Effector CD4-positive, alpha-beta T cell (primary cell): ENCODE measurements at places on chromosomes 13 and 19.

- DNase-seq: no peak
Measured at GRCh38 chr19:33616857-33617256, 4.9 kb upstream of the CHST8 start.

GRCh38 chr13:39406688-39407087, 196.3 kb downstream of the LHFPL6 start:
- DNase-seq: no peak

- DNase-seq: no peak
Measured at GRCh38 chr13:113654175-113654560, 3.8 kb downstream of the ATP4B start.

GRCh38 chr19:53908106-53908934, 758 bp upstream of the CACNG7 start:
- DNase-seq: no peak

DNA sequence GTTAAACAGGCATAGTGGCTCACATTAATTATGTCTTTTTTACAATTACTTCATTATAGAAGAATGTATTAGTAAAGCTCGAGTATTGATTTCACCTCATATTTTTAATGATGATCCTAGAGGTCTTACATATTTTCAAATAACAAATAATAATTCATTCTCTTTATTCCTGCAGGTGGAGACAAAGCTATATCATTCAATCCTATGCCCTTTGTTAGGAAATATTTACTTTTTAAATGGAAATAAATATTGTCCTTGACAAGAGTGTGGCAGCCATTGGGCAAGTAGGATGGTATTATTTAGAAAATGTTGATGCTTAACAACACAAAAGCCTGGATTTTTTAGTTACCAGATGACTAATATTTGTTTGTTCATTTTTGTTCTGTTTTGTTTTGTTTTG, 127.6 kb downstream of the COG6 start:
- DNase-seq: no peak

GRCh38 chr13:35881360-35881759, 249.8 kb downstream of the DCLK1 start:
- DNase-seq: no peak

GRCh38 chr19:4115818-4116385, 8.0 kb downstream of the MAP2K2 start:
- DNase-seq: no peak

DNA sequence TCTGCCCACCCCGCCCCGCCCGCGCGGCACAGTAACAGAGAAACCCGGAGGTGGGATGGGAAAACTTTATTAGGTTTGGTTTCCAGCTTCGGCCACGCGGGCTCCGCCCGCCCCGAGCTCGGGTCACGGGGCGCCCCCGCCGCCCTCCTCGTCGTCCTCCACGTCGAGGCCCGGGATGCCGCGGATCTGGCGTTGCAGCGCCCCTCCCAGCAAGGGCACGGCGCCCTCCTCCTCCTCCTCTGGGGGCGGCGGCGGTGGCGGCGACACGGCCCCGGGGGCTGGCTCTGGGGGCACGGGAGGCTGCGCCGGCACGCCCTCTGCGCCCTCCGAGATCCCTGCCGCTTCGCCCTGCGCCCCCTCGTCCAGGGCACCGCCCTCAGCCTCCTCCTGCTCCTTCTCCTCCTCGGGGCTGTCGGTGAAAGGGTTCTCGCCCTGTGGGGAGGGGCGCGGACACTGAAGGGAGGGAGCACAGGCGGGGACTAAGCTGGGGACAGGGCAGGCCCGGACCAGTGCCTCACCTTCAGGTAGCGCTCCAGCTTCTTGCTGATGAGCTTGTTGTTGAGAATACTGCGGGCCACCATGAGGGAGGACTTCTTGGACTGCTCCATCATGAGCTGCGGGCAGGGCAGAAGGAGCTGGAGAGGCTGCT, 536 bp upstream of the AKAP8 start:
- no peak for DNase-seq

GRCh38 chr13:59447846-59448620, 715.7 kb downstream of the DIAPH3 start:
- no peak for DNase-seq

DNA sequence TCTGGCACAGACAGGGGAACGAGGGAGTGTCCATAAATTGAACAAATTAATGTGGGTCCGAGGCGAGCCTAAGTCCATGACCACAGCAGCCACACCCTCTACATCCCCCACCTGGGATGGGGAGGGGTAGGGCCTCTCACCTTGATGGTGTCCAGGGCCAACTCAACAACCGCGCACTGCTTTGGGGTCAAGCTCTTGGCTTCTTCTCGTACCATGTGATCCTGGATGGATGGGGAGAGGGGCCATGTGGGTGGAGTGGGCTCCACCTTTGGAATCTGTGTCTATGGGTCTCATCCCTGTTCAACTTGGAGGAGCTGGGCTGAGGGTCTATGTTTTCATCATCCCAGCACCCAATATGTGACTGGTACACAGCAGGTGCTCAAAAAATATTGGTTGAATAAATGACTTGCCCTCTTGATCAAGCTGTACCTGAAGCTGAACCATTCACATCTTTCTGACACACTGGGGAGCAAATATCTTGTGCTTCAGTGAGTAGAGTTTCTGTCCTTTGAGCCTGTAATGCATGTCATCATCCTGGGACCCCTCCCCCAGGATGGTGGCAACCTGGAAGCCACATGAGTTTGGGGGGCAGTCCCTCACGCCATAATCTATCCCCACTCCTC, 62.9 kb downstream of the COLGALT1 start:
- no peak for DNase-seq

DNA sequence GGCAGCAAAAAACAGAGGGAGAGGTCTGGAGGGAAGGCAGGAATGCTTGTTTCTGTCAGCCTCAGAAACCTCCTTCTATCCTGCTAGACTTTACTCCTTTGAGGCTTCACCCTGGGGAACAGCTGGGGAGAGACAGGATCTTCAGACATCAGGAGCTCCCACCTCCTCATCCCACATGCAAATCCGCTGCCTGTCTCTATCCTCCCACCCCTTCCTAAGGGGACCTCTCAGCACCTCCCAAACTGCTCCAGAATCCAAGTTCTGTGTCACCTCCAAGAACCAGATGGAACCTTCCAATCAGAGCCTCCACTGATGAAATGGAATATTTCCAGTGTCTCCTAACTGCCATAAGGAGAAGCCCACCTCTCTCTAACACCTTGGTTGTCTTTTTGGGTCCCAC, 9.7 kb upstream of the ERCC2 start:
- no peak for DNase-seq

DNA sequence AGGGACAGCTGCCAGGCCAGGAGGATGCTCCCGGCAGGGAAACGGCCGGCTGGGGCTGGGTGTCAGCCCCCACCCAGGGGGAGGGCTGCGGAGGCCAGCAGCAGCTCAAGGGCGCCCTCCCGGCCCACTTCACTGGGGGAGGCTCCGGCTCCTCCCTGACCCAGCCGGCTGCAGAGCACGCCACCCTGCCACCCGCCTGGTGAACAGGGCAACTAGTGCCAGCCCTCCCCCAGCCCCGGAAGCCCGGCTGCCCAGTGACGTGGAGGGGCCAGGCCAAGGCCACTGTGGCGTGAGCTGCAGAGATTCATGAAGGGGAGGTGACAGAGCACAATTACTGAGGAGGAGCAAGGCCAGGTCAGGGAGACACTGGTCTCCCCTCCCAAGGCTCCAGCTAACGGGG, 14.7 kb downstream of the REXO1 start:
- no peak for DNase-seq

GRCh38 chr13:93416736-93417355, 190.2 kb downstream of the GPC6 start:
- no peak for DNase-seq

- DNase-seq: peak; percentile 60
Measured at GRCh38 chr13:48492470-48493065, 40.3 kb downstream of the RCBTB2 start.
